Osteocyte (in vitro differentiated cells): ENCODE measurements at places on chromosomes 4 and X. TPM values are rescaled to one million over a fixed set of nuclear protein-coding genes. Genes with fewer than 3 reads are reported as not detected.

DNA sequence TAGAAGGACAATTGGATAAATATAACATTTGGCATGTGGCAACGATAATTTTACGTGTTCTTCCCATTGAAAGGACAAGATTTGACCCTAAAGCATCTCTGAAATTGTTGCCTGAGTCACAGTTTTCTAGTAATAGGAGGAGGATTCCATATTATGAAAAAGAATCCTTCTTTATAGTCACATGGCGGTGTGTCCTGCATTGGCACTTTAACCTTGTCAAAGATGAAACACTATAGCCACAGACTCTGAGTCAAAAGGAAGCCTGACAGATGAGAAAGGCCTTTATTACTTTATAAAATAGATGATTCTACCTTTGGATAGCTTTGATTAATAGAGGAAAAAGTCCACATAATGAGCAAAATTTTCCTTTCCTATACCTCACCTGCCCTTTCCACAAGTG, 11.5 kb downstream of the LNX1 start:
- DNase-seq, result no peak

The PKD2 gene
- 54.2 and 54.7 TPM in 2 replicates for total RNA-seq

DNA sequence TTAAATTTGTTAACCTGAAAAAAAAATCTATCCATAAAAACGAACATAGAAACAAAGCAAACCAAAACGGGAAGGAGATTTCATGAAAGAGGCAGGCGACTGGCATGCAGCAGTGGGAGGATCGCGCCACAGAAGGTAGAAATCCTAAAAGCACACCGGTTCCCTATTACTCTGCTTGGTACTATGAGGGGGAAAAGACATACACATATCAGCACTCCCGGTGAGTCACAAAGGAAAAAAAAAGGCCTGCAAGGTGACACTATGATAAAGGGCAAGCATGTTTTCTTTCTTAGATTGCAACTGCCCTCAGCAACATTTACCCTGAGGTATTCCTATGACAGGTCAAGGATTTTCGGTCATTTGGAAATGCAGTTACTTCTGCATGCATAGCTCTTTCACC, 60.6 kb upstream of the NAP1L5 start:
- DNase-seq, result no peak

The TCEAL3 gene
- 36.5 and 38.4 TPM in 2 replicates for total RNA-seq

DNA sequence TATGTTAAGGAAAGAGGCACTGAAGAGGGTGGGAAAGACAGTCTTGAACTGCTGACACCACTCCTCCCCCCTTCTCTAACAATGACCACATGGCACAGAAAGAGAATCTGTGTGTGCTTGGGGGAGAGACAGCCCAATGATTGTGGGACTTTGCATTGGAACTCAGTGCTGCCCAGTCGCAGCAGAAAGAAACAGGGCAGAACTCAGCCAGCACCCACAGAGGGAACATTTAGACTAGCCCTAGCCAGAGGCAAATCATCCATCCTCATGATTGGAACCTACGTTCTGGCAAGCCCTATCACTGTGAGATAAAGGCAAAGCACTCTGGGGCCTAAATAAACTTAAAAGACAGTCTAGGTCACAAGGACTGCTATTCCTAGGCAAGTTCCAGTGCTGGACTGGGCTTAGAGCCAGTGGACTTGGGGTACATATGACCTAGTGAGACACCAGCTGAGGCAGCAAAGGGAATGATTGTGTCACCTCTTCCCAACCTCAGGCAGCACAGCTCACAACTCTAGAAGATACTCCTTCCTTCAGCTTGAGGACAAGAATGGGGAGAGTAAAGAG, 132.8 kb upstream of the S100G start:
- DNase-seq, result no peak

The RIBC1 gene
- 0.47 and 0.59 TPM in 2 replicates for total RNA-seq

The SYP gene
- 1.5 and 2.3 TPM in 2 replicates for total RNA-seq

DNA sequence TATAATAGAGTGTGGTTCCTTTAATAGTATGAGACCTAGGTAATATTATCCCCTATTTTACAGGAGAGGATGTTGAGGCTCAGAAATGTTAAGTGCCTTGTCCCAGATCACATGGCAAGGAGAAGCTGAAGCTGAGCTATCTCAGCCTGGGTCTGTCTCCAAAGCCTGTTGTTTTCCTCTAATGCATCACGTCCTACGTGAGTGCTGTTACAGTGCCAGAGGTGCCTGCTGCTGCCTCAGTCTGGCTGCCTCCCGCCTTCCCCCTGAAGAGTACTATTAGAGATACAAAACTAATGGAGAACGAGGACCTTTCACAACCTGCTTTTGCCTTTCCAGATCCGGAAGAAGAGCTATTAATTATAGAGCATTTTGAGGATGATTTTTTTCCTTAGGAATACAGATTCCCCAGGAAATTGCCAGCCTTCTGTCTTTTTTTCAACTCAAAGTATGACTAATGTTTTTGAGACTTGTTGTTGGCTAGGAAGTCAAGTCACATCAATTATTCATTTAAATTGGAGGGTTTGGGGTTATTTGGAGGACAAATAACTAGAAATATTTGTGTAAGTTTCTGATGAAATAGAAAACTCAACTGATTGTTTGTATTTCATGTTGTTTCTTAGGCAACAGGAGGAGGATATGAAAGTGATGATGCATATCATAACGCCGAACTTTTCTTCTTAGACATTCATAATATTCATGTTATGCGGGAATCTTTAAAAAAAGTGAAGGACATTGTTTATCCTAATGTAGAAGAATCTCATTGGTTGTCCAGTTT, 43.9 kb upstream of the MTMR1 start:
- no peak for DNase-seq
